ENCODE measurements at places on chromosomes 13 and 19.

DNA sequence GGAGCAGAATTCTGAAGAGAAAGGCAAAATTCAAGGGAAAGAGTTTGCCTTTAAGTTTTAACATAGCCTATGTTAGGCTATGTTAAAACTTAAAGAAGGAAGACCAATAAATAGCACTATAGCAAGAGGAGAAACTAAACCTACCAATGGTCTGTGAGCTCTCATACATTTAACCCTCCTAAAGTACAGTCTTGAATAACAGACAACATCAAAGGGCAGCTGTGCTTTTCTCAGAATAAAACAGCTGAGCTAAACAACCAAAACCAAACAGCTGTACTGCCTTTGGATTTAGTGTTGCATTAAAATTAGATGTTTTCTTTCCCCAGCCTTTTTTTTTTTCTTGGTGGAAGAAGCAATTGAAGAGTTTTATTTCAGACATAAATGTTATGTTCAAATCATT, 34.0 kb downstream of the KLF5 start:
- no peak for DNase-seq

- DNase-seq = no peak
These were observed 44.9 kb downstream of the ZNF823 start for GRCh38 chr19:11693505-11694499.

GRCh38 chr13:59016250-59016649, 1147.5 kb downstream of the DIAPH3 start:
- DNase-seq = no peak

GRCh38 chr19:3528080-3528479, 10.9 kb upstream of the TEKTIP1 start:
- no peak for DNase-seq

DNA sequence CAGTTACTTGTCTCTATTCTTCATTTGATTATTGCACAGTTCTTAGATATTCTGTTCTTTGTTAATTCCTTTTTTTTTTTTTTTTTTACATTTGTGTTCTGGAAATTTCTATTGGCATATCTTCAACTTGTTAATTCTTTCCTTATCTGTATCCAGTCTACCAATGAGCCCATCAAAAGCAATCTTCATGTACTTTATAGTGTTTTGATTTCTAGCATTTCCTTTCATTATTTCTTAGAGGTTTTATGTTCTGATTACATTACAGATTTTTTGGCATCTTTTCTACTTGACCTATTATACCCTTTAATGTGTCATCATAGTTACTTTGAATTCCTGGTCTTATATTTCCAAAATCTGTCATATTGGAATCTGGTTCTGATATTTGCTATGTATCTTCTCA, 2194.8 kb downstream of the PCDH9 start:
- no peak for DNase-seq

DNA sequence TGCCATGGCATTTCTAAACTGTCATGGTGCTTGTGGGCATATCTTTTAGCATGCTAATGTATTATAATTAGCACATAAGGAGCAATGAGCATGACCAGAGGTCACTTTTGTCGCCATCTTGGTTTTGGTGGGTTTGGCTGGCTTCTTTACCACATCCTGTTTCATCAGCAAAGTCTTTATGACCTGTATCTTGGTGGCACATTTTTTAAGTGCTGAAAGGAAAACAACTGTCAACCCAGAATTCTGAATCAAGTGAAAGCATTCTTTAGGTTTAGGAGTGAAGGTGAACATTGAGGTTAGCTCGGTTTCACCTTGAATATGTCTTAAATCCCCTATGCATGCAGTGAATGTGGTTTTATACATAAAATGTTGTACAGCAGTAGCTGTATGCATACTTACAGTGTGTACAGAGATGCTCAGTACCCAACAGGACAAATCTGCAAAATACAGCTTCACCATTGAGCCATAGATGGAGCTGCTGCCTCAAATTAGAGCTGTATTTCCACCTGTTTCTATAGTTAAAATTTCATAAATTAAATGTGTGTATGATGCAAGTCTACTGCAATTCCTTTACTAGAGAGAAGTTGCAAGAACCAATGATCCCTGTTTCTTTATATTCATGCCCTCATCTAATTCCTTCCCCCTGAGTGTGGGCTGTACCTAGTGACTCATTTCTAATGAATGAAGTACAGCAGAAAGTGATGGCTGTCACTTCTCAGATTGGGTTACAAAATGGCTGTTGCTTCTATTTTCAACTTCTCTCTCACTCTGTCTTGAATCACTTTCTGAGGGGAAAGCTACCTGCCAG, 25.2 kb upstream of the IGSF23 start:
- DNase-seq = no peak

DNA sequence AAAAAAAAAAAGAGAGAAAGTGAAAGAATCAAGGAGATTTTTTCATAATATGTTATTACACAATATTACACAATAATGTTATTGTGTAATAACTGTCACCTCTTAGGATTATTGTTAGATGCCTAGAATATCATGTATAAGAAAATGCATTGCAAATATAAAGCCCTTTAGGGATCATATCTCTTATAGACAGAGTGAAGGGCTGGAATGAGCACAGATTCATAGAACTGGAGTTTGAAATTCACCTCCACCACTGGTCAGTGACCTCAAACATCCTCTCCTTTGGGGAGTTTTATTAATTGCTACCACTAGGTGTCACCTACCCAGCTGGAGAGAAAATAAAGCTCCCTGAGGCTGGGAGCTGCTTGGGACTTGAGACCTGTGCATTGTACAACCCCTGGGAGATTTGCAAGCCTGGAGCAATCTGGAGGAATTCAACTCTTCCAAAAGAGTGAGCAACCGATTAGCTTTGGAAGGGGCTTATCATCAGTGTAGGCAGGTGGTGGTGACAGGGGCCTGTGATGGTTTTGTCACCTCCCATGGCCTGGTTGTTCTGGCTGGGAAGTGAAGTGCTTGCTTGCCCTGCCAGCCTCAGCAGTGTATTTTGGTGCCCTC, 30.3 kb upstream of the FRY start:
- peak; percentile 5 for DNase-seq

GRCh38 chr13:20815464-20815863, 41.7 kb upstream of the EEF1AKMT1 start:
- DNase-seq = no peak

DNA sequence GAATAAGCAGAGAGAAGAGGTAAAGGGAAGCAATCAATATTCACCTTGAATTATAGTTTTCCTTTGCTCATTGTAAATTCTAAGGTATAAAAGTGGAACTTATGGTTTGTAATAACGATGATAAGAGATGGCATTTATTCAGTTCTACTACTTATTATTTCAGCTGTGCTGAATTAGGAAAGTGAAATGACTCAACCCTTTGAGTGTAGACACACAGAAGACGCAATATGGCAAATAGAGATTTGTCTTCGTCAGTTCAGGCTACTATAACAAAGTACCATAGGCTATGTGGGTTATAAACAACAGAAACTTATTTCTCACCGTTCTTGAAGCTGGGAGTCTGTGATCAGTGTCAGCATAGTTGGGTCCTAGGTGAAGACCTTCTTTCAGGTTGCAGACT, 713.0 kb upstream of the PCDH9 start:
- no peak for DNase-seq

DNA sequence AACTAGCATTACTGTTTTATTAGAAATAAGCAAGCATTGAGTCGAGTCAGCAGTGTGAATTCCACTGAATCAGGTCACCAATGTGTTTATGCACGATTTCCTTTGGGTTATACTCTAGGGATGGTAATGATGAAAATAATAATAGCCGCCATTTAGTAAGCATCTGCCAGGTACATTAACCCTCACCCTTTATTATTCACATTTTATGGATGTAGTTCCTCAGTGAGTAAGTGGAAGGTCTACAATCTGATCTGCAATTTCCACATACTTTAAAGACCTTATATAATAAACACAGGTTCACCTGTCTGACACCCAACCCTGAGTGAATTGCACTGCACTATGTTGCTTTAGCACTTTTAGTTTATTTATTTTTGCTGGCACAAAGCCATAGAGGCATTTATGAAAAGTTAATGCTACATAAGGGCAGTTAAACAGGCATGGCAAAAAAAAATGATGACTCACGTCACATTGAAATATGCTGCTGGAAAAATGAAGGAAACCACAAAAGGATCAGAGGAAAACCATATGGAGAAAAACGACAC, 122.4 kb downstream of the TRPC4 start:
- DNase-seq = no peak

DNA sequence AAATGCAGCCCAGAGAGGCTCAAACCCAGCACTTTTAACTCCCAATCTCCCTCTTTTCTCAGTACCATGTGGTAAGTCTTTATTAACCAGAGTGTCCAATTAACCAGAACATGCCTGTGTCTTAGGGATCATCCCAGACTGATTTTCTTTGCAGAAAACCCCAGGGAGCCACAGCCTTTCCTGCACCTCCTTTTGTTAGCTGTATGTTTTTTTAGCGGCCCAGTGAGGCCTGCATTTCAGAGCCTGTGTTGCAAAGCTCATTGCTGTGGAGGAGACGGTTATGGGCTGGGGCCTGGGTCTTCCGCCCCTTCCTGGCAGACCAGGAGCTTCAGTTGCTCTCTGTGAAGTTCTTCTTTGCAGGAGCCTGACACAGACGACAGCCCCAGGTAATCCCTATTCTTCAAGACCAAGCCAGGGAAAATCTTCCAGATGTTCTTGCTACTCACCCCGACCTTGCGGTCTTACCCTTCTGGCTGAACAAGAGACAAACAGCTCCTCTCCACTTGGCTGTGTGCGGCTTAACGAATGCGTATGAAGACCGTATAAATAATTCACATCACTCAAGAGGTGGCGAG, 70.7 kb upstream of the TSHZ3 start:
- no peak for DNase-seq

- no peak for DNase-seq
These were observed 1979.9 kb upstream of the PRR20A start for GRCh38 chr13:55160867-55161266.

- DNase-seq = no peak
These were observed 494.0 kb downstream of the LIG4 start for GRCh38 chr13:107721125-107721869.

DNA sequence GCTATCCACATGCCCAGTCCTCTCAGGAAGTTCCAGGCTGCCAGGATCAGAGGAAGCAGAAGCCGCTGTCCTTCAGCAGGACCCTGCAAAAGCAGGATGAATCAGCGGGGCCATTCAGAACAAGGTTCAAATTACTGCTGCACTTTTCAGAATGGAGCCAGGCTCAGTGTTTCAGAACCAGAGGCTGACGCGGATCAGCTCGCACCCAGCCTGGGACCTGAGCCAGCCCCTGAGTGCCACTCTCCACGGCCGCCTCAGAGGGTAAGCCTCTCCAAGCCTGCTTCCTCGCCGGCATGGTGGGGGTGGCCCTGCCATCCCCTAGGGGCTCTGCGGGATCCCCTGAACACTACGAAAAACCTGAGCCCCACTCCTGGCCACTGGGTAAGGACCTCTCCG, 24.7 kb downstream of the RASA3 start:
- no peak for DNase-seq

- DNase-seq = no peak
These were observed 93.2 kb downstream of the FRY start for GRCh38 chr13:32124743-32125142.

GRCh38 chr13:99973808-99974185, 2.2 kb upstream of the ZIC5 start:
- no peak for DNase-seq

DNA sequence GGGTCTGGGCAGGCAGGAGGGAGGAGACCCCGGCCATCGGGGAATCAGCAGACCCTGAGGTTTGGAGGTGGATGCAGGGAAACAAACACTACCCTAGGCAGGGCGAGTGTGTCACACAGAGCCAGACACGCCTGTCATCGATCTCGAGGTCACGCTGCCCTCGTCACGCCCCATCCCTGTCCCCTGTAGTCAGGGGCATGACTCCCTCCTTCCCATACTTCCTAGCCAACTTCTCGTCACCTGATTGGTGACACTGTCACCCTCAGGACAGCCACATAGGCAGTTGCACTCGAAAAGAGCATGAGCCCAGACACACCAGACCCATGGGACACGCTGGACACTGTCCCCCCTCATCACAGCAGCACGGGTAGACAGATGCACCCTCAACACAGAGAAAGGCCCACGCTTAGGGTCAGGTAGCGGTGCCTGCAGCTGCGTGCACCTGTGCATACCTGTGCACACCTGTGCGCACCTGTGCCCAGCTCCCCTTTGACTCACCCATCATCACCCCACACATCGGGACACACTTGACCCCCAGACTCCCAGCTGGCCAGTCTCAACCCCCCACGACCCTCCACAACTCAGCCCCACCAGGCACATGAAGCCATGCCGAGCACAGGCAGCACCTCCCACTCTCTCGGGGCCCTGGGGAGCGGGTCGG, 11.9 kb downstream of the CILP2 start:
- no peak for DNase-seq

- no peak for DNase-seq
These were observed 91.7 kb downstream of the SLC10A2 start for GRCh38 chr13:102974317-102975087.

- DNase-seq = no peak
These were observed 38.3 kb downstream of the NDFIP2 start for GRCh38 chr13:79519255-79519654.

DNA sequence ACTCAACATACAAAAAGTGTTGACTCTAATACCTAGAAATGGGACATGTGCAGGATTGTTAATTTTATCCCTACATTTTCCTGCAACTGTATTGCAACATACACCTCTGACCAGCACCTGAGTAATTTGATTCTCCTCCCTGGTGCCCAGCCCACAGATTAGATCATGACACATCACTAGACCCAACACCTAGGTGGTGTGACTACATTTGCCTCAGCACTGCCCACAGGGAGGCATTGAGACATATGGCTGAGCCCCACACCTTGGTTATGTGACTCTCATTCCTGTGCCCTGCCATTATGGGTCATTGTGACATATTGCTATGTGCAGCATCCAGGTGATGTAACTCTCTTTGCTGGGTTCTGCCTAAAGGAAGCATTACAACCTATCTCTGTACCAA, 13.2 kb upstream of the ZNF254 start:
- no peak for DNase-seq

DNA sequence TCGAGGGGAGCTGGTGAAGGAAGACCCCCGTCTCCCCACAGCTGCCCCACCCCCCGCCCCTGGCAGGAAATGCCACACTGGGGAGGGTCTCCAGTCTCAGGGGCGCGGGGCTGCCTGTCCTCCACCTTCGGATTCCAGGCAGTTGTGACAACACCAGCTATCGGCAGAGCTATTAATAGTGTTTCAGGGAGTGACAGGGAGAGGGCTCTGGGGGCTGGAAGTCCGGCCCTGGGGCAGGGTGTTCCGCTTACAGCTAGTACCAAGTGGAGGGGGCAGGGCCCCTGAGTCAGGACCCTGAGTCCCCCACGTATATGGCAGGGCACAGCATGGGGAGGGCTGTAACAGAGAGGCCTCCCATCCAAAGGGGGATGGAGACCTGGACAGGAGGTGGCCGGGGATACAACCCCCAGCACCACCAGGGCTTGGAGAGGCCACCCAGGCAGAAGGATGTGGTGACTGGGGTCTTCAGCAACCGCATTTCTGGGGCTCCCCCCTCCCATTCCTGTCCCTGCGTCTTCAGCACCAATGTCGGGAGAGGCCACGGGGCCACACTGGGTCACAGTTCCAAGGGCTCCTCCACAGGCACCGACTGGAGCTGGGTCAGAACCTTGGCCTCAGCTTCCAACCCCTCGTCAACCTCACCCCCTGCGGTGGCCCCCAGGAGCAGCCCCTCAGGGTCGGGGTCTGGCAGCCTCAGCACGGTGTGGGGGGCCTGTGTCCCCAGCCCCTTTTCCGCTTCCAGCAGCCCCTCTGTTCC, 3.9 kb downstream of the SIX5 start:
- DNase-seq = no peak
